GM04503 (cell line): ENCODE measurements at places on chromosomes 6 and 20.

DNA sequence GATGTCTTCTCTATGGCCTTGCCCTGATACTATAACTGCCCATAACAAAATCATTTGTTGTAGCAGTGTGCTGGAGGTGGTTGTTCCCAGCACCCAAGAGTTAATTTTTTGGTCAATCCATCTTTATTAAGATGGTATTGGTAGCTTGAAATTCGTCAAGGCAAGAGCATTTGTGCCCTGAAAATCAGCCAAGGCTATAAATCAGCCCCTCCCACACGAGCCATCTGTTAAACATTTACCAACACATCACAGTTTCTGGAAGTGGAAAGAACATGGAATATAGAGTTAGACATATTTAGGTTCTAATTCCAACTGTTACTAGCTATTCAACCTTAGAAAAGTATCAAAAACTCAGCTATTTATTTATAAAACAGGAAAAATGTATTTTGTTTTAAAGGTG is 888.4 kb upstream of the GJE1 start:
- DNase-seq = no peak

- peak; percentile 83 for DNase-seq
Measured at GRCh38 chr6:169452117-169452868, 198.6 kb upstream of the THBS2 start.

GRCh38 chr20:55586610-55587009 is 418.7 kb downstream of the CBLN4 start:
- DNase-seq = no peak

DNA sequence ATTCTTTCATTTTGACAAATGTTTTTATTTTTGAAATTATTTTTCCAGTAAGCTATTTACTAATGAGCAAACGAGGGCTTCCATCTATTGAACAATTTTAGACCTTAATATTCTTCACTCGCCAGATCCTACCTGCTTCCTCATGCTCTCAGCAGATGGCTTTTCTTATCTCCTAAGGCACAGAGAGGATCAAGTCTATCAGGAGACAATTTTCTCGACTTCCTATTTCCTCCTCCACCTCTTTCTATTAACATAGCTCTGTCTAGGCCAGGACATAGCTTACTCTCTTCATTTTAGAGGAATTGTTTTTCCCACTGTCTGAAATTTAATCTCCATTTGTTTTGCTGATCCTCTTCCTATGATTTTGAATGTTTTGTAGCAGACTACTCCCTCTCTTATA is 87.0 kb upstream of the MAN1A1 start:
- no peak for DNase-seq

GRCh38 chr6:55174211-55175026 is at the start of gene HCRTR2:
Gene HCRTR2, plus strand, starts transcription at chr6:55174515. Its CDS starts 73 bp downstream, at chr6:55174588.
- no peak for DNase-seq

- DNase-seq = no peak
Measured at GRCh38 chr20:49532285-49532946, 35.5 kb downstream of the PTGIS start.

DNA sequence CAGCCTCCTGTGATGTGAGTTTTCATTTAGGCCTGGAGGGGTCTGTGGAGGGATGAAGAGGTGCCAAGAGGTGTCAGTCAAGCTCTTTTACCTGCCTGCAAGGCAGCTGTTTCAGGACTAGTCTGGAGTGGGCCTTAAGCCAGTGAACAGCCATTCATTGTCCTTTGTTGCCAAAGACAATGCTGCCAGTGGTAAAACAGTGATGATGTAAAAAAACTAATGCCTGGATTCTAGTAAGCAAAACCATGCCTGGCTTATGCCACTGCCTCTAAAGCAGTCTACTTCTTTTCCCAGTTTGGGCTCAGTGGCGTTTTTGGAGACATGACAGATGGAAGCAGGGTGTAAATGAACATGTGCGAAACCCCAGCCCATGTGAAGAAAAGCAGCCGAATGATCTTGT is 93.5 kb upstream of the KCNK16 start:
- no peak for DNase-seq

- DNase-seq = no peak
Measured at GRCh38 chr6:83430611-83431544, at the start of gene ME1. Gene ME1, minus strand, starts transcription at chr6:83431051. Its CDS starts 97 bp downstream, at chr6:83430954.

GRCh38 chr6:118869894-118870589 is 23.9 kb upstream of the ASF1A start:
- DNase-seq = no peak

DNA sequence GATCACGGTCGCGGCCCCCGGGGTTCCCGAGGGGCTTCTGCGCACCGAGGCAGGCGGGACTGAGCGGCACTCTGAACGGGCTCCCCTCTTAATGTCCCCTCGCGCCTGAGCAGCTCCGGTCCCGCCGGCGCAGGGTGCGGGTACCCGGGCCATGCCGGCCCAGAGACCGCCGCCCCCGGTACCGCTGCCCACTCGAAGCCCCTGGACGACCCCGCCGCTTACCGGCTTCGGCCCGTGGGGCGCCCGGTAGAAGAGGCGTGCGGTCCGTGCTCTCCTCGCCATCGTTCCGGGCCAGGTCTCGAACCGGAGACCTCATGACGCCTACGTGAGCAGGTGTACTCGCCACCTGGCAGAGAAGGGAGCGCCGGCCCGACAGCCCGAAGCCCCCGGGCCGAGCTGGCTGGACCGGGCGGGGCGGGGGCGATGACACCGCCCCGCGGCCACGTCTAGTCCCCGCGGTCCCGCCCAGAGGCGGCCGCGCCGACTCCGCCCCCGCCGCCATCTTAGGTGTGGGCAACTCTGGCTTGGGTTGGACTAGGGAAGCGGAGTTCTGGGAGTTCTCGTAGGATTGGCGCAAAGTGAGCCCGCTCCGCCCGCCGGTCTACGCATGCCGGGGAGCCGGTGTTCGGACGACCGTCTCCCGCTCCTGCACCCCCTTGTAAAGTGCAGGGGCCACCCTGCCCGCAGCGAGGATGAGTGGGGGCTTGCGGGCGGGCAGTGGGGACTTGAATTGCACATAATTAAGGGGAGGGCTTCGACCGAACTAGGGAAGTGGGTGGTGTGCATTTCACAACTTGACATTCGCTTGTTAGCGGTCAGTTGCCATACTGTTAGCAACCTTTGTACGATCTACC is at the start of gene SLC17A5:
TSS of gene SLC17A5 (minus strand) at position 422 of the 854 bp plus-strand sequence. CDS start at position 316, 106 bp downstream.
- peak; percentile 65 for DNase-seq

GRCh38 chr6:3741477-3741871 is 10.0 kb downstream of the PXDC1 start:
- no peak for DNase-seq

DNA sequence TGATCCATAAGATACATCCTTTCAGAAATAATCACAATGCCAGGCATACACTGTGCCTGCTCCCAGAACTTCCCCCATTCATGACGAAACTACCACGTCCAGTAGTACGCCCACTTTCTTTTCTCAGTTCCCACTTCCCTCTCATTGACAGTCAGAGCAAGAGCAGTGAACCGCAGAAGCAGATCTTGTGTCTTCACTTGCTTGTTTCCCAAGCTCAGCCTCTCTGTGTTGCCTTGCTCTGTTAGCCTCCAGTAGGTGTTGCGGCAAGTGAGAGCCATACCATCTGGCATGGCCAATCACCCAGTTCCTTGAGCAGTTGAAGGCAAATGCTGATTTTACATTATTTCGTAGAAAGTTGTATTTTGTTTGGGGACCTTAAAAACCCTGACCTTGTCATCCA is 11.7 kb downstream of the UST start:
- no peak for DNase-seq

- DNase-seq = no peak
Measured at GRCh38 chr6:39169448-39170344, 54.7 kb upstream of the SAYSD1 start.

DNA sequence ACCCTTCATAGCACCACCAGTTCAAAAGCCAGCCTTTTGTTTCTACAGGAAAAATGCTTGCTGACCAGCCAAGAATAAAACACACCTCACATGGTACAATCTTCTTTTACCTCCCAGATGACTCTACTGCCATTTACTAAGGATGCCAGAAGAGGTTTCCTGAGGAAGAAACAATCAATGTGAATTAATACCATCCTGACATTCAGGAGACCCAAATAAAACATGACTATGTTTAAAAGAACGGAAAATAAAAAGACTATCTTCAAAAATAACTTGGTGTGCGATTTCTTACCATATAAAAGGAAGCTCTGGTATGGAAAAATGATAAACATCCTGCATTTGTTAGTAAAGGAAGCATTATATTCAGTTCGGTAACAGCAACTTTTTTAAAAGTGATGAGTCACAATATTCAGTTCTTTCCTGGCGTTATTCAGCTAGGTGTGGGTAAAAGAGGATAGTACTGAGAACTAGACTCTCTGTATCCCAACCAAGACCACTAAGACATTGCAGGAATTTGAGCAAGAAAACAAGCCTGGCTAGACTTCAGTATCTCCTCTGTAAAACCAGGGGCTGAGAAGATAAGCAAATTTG is 16.3 kb downstream of the COL21A1 start:
- DNase-seq = no peak

DNA sequence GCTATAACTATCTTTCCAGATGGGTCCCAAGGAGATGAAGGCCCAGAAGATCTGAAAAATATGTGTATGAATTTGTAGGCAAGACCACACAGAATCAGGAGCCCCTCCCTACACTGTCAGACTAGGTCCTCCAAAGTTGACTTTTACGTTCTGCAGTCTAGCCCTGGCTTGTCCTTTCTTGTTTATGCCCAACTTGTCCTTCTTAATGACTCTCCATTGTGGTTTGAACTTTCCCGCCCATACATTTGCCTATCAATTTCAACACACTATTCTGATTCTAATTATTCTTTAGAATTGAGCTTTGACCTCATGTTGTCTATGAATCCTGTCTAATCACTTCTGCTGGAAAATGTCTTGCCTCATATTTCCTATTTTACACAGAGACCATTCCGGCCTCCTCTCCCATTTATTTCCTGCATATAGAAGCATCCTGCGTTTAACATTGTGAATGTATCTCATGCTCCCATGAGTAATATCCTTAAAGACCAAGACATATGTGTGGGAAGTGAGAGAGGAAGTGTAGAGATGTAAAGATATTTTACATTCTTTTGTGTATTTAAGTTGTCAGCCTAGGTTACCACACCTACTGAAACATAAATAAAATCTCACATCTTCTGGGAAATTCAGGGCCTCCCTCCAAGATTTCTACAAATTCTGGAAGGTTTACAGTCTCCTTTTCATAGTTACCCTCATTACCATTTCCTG is 348.3 kb downstream of the BCKDHB start:
- no peak for DNase-seq

- no peak for DNase-seq
Measured at GRCh38 chr6:89308525-89309395, 6.3 kb downstream of the GABRR2 start.

- no peak for DNase-seq
Measured at GRCh38 chr6:32816746-32817204, at the start of gene HLA-DOB. Gene HLA-DOB, minus strand, starts transcription at chr6:32817002. Its CDS starts 51 bp downstream, at chr6:32816951.

GRCh38 chr20:22449188-22449973 is 135.0 kb downstream of the FOXA2 start:
- no peak for DNase-seq

- DNase-seq = no peak
Measured at GRCh38 chr6:158485431-158485830, 74.5 kb upstream of the TMEM181 start.

DNA sequence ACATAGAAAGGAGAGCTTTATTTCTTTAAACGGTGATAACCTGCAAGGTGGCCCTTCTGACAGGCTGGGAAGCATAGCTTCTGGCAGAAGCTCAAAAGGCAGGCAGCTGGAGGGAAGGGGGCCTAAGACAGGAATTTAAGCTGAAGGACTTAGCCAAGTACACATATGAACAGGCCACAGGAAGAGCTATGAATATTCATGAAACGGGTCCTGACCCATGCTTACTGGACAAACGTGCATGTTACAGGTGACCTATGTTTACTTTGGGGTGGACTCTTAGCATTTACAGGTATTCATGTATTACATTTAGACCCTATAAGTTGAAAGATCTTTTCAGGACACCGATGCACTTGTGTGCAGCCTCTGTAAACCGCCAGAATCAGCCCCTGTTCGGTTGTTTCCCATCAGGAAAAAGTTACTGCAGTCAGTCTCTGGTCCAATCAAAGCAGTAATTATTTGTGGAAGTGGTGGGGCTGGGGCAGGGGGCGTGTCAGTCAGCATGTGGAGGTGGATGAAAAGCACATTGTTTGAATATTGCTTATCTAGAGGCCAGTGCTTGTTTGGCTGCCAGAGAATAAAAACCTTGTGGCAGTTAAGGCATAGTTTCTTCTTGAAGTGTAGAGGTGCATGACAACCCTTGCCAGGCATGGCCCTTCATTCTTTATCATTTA is 2.9 kb upstream of the GZF1 start:
- no peak for DNase-seq

- no peak for DNase-seq
Measured at GRCh38 chr6:112665815-112666214, 318.7 kb downstream of the RFPL4B start.

DNA sequence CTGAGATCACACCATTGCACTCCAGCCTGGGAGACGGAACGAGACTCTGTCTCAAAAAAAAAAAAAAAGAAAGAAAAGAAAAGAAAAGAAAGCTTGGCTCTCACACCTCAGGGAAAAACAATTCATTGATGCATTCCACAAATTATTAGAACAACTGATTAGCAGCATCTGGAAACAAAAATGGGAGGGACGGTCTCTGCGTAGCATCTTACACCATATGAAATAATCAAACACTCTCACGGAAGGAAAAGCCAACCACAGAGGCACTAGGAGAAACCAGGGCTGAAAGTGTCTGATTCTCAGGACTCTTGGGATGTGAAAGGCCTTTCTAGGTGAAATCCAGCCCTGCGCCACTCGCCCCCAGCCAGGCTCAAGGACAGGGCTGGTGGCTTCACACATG is 2.3 kb upstream of the HELZ2 start:
- DNase-seq = no peak

GRCh38 chr20:385448-385847 is 4.9 kb downstream of the TRIB3 start:
- DNase-seq = no peak

DNA sequence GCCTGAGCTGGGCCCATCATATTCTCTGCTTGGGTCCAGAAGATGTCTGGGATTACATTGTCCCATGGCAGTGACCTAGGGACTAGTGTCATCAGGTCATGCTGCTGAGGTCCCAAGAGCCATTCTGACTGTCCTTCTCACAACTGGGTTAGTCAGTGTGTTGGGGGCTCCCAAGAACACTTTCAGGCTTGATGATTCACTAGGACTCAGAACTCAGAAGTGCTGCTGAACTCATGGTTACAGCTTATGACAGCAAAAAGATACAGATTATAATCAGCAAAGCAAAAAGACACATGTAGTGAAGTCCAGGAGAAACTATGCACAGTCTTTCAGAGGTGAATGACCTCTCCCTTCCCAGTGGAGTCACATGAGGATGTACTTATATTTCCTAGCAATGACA is 107.8 kb downstream of the SYNE1 start:
- DNase-seq = peak; percentile 4

DNA sequence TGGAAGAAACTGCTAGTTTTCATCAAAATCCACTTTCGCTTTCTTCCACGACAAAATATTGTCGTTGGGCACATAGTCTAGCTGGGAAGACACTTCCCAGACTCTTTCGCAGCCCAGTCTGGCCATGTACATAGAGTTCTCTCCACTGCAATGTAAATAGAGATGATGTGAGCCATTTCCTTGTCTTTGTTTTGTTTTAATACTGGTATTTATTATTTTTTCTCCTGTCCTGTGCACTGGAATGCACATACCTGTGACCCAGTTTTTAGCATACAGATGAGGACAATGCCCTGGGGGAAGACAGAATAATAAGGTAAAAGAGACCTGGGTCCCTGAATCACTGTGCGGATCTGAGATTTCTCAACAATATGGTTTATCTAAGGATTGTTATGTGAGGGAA is 149.5 kb upstream of the BMP5 start:
- no peak for DNase-seq

GRCh38 chr6:139583420-139583819 is 209.0 kb upstream of the CITED2 start:
- DNase-seq = no peak
